Activated CD4-positive, alpha-beta memory T cell treated with anti-CD3 and anti-CD28 coated beads for 36 hours (primary cell): ENCODE measurements at places on chromosomes 6 and 20.

GRCh38 chr6:145469021-145469420 lies 266.3 kb downstream of the EPM2A start:
- DNase-seq = no peak

GRCh38 chr6:86775893-86776292 lies 161.4 kb upstream of the HTR1E start:
- DNase-seq = no peak

GRCh38 chr6:136189104-136189503 lies 61.0 kb downstream of the MTFR2 start:
- DNase-seq = no peak

- DNase-seq = no peak
Measured at GRCh38 chr20:12733811-12734210, 275.0 kb upstream of the SPTLC3 start.

GRCh38 chr6:136464874-136465273 lies 85.3 kb downstream of the MAP7 start:
- DNase-seq = no peak
